ENCODE measurements at places on chromosomes 5 and 9.

GRCh38 chr5:159444441-159445082 lies 114.3 kb upstream of the IL12B start:
- no peak for DNase-seq

DNA sequence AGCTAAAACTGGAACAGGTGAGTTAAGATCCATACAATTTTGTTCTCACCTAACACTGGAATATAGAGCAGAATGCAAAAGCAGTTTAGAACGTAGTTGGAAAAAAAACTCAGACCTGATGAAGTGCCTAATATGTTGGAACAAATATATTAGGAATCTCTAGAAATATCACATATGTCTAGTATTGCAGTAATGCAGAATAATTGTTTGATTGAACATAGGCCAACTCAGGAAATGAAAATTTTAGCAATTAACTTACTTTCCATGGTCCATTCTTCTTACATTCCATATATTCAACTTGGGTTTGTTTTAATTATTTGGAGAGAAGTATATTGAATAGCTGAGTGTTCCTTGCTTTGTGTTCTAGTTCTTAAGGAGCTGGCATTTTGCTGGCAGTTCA lies 111.8 kb upstream of the ADAMTSL1 start:
- no peak for DNase-seq

- no peak for DNase-seq
These were observed 121.1 kb downstream of the EGFLAM start for GRCh38 chr5:38379350-38379937.

DNA sequence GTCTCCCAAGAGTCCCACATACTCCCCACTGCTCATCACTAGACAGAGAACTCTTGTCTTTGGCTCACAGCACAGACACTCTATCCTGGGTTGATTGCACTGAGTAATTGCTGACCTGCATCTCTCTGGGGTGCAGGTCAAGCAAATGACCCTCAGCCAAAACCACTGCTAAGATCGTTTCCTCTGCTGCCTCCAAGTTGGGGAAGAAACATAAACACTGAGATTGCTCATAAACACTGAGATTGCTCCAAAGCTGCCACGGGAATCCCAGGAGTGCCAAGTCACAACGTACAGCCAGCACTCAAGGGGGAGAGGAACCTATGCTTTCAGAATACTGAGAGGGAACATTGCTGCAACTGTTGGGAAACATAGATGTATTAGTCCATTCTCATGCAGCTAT lies 1402.1 kb upstream of the ACO1 start:
- DNase-seq: no peak

DNA sequence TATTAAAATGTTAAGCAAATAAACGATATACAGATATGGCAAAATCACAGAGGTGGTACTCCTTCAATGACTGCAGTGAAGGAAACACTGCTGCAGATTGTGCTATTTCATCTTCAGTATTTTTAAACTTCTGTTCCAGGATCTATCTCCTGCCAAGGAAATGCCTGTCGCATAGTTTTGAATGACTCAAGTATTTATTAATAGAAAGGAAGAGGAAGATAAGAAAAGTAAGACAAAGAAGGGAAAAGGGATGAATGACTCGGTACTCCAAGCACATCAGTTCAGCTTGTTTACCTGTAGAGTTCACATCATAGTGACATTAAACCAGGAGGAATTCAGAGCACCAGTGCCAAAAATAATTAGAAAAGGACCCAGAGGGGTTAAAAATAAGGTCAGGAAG lies 5.1 kb upstream of the GPX8 start:
- DNase-seq: no peak
